Mesenchymal stem cell (in vitro differentiated cells and primary cell): ENCODE measurements at places on chromosomes 3 and 15.
A peak's percentile ranks its signal among the peaks of the same experiment; 100 is the strongest.

DNA sequence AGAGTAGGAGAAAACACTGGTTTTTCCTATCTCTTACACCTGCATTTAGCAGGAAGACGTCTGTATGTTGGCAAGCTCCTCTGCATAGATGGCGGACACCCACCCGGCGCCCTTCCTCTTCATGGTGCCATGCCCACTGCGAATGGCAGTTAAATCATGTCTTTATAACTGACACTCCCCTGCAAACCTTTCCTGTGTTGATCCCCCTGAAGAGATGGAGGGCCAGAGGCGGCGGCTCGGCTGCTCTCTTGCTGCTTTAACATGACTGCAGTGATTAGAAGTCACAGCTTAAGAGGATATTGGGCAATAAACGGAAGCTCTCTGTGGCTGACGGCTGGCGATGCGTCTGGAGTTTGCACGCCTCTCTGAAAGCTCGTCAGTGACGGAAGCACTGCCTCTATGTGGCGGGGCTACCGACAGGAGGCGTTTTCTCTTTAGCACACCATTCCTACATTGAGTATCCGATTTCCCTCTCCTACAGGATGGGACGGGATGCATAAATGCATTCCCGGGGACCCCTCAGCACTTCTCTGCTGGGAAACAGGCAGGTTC is 25.5 kb upstream of the SNRPA1 start:
- H3K4me3 ChIP-seq = no peak overlapping the region
- peaks cover 21% of the 10 kb centered on the region for H3K27me3 ChIP-seq
- H3K4me1 ChIP-seq = no peaks in the 10 kb centered on the region
- peak; percentile 95 for DNase-seq

GRCh38 chr3:48595075-48595525 is at the start of gene COL7A1:
Gene COL7A1 (minus strand): TSS chr3:48595329. CDS start chr3:48595159, 170 bp downstream.
- H3K4me3 ChIP-seq = peak within 1 kb of the TSS; percentile 59
- H3K27me3 ChIP-seq = no peaks in the 10 kb centered on the region
- peak within 1 kb of the TSS; percentile 91 for H3K27ac ChIP-seq

GRCh38 chr3:10845839-10846656 is 30.0 kb downstream of the SLC6A11 start:
- no peak for DNase-seq
- no peaks in the 10 kb centered on the region for H3K36me3 ChIP-seq
- H3K27ac ChIP-seq = no peak overlapping the region
- H3K27me3 ChIP-seq = peaks cover 67% of the 10 kb centered on the region
- H3K4me3 ChIP-seq = no peak overlapping the region

- H3K27ac ChIP-seq = no peak overlapping the region
- no peak overlapping the region for H3K4me3 ChIP-seq
- H3K27me3 ChIP-seq = no peaks in the 10 kb centered on the region
- H3K4me1 ChIP-seq = no peaks in the 10 kb centered on the region
Measured at GRCh38 chr3:78257951-78258530, 1218.1 kb downstream of the ROBO2 start.

GRCh38 chr3:105829229-105829628 is 39.6 kb downstream of the CBLB start:
- no peaks in the 10 kb centered on the region for H3K27me3 ChIP-seq
- no peak for DNase-seq
- H3K4me1 ChIP-seq = peaks cover 3% of the 10 kb centered on the region
- no peak overlapping the region for H3K4me3 ChIP-seq
- H3K27ac ChIP-seq = peak overlapping the region; percentile 51

- peak overlapping the region; percentile 73 for H3K27ac ChIP-seq
- H3K4me3 ChIP-seq = no peak overlapping the region
- peak; percentile 32 for DNase-seq
- H3K4me1 ChIP-seq = peaks cover 14% of the 10 kb centered on the region
- H3K36me3 ChIP-seq = no peaks in the 10 kb centered on the region
Measured at GRCh38 chr3:143480344-143480743, 360.8 kb downstream of the CHST2 start.

- no peaks in the 10 kb centered on the region for H3K36me3 ChIP-seq
- no peak for DNase-seq
- H3K27ac ChIP-seq = no peak overlapping the region
- no peak overlapping the region for H3K4me3 ChIP-seq
- H3K27me3 ChIP-seq = no peaks in the 10 kb centered on the region
- no peaks in the 10 kb centered on the region for H3K4me1 ChIP-seq
Measured at GRCh38 chr15:48913141-48913540, 35.2 kb downstream of the EID1 start.

DNA sequence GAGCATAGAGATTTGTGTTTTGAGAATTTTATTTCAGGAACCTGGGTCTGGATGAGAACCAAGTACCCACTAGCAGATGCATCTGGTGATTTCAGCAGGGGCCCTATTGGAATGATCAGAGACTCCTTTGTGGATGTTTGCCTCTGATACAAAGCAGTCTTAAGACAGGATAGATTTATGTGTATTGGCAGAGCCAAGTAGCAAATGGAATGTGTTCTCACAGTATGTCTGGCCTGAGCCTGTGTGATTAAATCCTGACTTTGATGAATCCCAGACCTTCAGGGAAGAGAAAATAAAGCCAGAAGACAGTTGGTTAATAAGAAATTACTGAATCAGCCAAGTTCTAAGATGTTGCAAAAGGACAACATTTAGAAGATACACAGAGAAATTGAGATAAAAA is 755.5 kb upstream of the SEMA6D start:
- DNase-seq = peak; percentile 72
- no peak overlapping the region for H3K27ac ChIP-seq
- no peak overlapping the region for H3K4me3 ChIP-seq
- no peaks in the 10 kb centered on the region for H3K36me3 ChIP-seq

DNA sequence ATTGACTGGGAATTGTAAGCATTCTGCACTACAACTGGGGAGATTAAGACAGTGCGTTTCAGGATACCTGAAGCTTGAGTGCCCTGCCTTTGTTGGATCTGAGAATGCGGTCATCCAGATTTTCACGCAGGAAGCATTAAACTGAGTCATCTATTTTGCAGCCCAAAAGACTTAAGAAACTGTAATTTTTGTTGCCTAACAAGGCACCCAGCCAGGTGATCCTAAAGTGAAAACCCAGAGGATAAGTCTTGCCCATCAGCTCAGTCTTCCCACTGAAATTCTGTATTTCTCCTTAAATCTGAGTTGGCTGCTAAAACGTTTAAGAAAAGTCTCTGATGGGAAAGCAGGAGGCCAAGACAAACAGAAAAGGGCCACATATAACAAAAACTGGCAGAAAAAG is 242.5 kb upstream of the TMCO5A start:
- peaks cover 2% of the 10 kb centered on the region for H3K4me1 ChIP-seq
- H3K4me3 ChIP-seq = no peak overlapping the region
- no peak overlapping the region for H3K27ac ChIP-seq

- H3K36me3 ChIP-seq = no peaks in the 10 kb centered on the region
- peak; percentile 92 for DNase-seq
- H3K27me3 ChIP-seq = no peaks in the 10 kb centered on the region
- peak overlapping the region; percentile 89 for H3K27ac ChIP-seq
Measured at GRCh38 chr3:99895703-99896441, 78.2 kb downstream of the CMSS1 start.
